Upper lobe of left lung (tissue), 6 donors: ENCODE measurements at places on chromosomes 2 and 18. TPM values are rescaled to one million over a fixed set of nuclear protein-coding genes. Genes with fewer than 3 reads are reported as not detected.
A peak's percentile ranks its signal among the peaks of the same experiment; 100 is the strongest.

DNA sequence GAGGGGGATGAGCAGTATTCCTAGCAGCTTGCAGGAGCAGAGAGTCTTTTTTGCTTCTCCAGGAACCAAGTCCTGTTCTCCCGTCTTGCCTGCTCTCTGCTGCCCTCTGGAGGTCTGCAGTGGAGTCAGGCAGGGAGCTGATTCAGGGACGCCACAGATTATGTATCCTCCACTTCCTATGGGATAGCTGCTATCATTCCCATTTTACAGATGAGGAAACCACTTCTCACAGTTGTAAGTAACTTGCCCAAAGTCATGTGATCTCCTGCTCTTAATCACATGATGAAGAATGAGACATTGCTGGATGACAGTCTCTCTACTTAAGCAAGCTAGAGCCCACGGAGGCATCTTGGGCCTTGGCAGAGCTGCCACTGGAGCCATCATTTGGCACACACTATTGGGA lies 8.3 kb downstream of the SLC4A5 start:
- no peaks in the 10 kb centered on the region for H3K27me3 ChIP-seq
- H3K36me3 ChIP-seq: peaks cover 15% of the 10 kb centered on the region
- DNase-seq: peak; percentile 68
- H3K4me1 ChIP-seq: no peaks in the 10 kb centered on the region
- H3K4me3 ChIP-seq: no peak overlapping the region

Gene MTERF4
- total RNA-seq: 54.4 TPM

GRCh38 chr2:13193900-13194299 lies 477.2 kb downstream of the TRIB2 start:
- no peak for DNase-seq
- no peak overlapping the region for H3K4me3 ChIP-seq
- H3K27ac ChIP-seq: no peak overlapping the region
- H3K4me1 ChIP-seq: no peaks in the 10 kb centered on the region
- H3K36me3 ChIP-seq: no peaks in the 10 kb centered on the region

DNA sequence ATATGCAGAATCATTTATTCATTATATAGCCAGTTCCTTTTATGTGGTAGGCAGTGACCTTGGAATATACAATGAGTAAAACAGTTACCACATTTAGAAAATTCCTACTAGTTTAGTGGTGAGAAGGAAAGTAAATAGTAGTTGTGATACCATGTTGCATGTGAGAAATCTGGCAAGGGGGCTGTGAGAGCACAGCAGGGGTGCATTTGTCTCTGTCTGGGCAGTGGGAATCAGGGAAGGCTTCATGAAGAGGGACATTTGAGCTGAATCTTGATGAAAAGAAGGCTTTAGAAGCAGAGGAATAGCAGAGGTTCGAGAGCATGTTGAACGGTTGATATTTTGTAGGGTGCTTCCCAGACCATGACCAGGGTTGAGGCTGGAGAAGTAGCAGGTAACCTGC lies 78.7 kb downstream of the RAB3GAP1 start:
- no peak for DNase-seq
- no peaks in the 10 kb centered on the region for H3K4me1 ChIP-seq
- peaks cover 57% of the 10 kb centered on the region for H3K36me3 ChIP-seq
- no peaks in the 10 kb centered on the region for H3K27me3 ChIP-seq
- no peak overlapping the region for H3K27ac ChIP-seq
- H3K4me3 ChIP-seq: no peak overlapping the region

DNA sequence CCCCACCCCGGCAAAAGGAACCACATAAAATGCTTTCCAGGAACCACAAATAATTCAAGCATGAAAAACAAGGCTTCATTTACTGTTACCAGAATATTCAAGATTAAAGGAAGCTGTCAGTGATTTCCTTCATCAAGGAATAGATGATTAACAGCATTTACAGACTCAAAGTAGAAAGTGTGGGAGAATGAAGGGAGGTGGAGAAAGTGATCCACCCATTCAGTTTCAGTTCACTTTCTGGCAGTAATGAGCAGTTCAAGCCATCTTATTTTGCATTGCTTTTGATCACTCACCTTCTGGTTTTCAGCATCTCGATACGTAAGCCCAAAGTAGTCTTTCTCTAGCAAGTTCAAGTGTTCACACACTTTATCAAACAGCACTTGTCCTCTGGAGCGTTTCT lies 99.0 kb downstream of the EPB41L3 start:
- DNase-seq: no peak
- H3K36me3 ChIP-seq: no peaks in the 10 kb centered on the region
- no peaks in the 10 kb centered on the region for H3K4me1 ChIP-seq
- H3K27ac ChIP-seq: no peak overlapping the region

Gene CPO
- not detected for total RNA-seq

GRCh38 chr2:1556776-1557466 lies 143.7 kb downstream of the TPO start:
- no peaks in the 10 kb centered on the region for H3K27me3 ChIP-seq
- peaks cover 7% of the 10 kb centered on the region for H3K4me1 ChIP-seq
- DNase-seq: no peak
- H3K36me3 ChIP-seq: no peaks in the 10 kb centered on the region

Gene AGXT
- total RNA-seq: 0.46 TPM

GRCh38 chr2:51013933-51014526 lies 17.9 kb downstream of the NRXN1 start:
- DNase-seq: no peak
- H3K27ac ChIP-seq: no peak overlapping the region
- no peaks in the 10 kb centered on the region for H3K36me3 ChIP-seq
- no peak overlapping the region for H3K4me3 ChIP-seq
- no peaks in the 10 kb centered on the region for H3K27me3 ChIP-seq

DNA sequence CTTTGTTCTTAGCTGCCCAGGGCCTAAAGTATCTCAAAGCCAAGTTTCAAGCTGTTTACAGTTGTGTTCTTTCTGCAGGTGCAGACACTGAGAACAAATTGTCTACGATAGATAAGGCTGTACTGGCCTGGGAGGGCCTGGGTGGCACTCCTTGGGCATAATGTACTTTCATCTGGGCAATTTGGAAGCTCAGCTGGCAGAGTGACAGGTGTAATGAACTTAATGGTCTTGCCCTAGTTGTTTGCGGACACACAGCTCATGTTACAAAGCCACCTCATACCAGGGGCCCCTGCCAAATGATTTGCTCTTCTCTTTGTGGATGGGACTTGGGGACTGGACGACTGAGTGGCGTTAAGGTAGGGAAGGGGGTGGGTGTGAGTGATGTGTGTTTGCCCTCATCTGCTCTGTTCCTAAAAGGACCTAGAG lies 4.3 kb downstream of the LDLRAD4 start:
- H3K27ac ChIP-seq: peak overlapping the region; percentile 36
- H3K27me3 ChIP-seq: peaks cover 10% of the 10 kb centered on the region
- no peak for DNase-seq
- no peaks in the 10 kb centered on the region for H3K36me3 ChIP-seq
- H3K4me3 ChIP-seq: no peak overlapping the region

Gene COL6A3
- 34.4 TPM for total RNA-seq

- no peak overlapping the region for H3K4me3 ChIP-seq
- no peaks in the 10 kb centered on the region for H3K36me3 ChIP-seq
- H3K27ac ChIP-seq: no peak overlapping the region
- H3K4me1 ChIP-seq: no peaks in the 10 kb centered on the region
These were observed 52.2 kb downstream of the INPP5D start for GRCh38 chr2:233112329-233112728.

DNA sequence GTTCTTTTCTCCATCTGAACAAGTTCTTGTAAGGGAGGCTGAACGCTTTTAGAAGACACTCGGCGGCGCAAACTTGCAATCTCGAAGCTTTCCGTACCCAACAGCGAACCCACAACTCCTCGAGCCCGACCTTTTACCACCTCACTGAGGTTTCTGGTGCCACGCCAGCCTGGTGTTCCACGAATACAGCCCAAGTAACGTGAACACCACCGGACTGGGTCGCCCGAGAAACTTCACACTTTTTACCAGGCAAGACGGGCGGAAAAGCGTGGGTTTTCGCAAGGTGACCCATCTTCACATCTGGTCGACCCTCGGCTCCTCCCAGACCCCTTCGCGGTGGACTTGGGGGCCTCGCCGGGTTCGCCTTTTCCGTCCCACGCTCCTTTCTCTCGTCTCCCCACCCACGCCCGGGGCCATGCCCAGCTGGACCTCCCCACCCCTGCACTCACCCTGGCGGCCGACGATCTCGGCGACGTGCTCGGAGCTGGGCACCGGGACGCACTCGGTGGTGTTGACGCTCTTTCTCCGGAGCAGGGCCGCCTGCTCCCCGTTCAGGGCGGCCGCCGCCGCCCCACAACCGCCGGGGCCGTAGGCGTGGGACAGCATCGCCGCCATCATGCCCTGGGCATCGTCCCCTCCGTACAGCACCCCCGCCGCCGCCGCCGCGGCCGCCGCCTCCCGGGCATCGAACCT lies 1.2 kb downstream of the MEX3C start:
- peak overlapping the region; percentile 64 for H3K4me3 ChIP-seq
- H3K36me3 ChIP-seq: no peaks in the 10 kb centered on the region
- peak overlapping the region; percentile 98 for H3K27ac ChIP-seq
- H3K27me3 ChIP-seq: no peaks in the 10 kb centered on the region
- peaks cover 35% of the 10 kb centered on the region for H3K4me1 ChIP-seq
- peak; percentile 92 for DNase-seq
